ENCODE measurements at places on chromosomes 12 and 14.
A peak's percentile ranks its signal among the peaks of the same experiment; 100 is the strongest.

GRCh38 chr12:58967561-58967960 is 47.3 kb upstream of the LRIG3 start:
- no peak for DNase-seq

- DNase-seq: no peak
These were observed 2.1 kb downstream of the TMEM30B start for GRCh38 chr14:61279082-61279481.

DNA sequence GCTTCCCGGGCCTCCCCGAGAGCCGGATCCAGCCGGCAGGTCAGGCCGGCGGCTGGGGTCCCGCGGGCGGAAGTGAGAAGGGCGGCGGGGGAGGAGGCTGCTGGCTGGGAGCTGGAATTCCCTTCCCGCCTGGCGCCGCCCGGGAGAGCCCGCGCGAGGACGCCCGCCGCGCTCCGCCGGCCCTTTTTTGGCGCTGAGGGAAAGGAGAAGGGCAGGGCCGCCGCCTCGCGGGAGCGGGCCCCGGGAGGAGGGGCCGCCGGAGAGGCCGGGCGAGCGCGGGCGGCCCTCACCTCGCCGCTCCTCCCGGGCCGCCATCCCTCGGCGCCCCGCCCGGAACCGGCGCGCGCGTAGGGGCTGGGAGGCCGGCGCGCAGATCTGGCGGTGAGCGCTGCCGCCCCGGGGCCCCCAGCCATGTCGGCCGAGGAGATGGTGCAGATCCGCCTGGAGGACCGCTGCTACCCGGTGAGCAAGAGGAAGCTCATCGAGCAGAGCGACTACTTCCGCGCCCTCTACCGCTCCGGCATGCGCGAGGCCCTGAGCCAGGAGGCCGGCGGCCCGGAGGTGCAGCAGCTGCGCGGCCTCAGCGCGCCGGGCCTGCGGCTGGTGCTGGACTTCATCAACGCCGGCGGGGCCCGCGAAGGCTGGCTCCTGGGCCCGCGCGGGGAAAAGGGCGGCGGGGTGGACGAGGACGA is at the start of the genes KLHL42 and MANSC4:
Gene KLHL42 (plus strand): TSS at position 314 of the 692 bp plus-strand sequence. CDS start 98 bp downstream, at position 412.
Gene MANSC4 (minus strand): TSS at position 317 of the 692 bp plus-strand sequence. CDS start 8,960 bp downstream, outside the sequence.
- DNase-seq: peak; percentile 77

- no peak for DNase-seq
These were observed 33.5 kb downstream of the DAD1 start for GRCh38 chr14:22555384-22556011.

GRCh38 chr14:90406384-90406798 is 9.6 kb downstream of the CALM1 start:
- no peak for DNase-seq

- peak; percentile 30 for DNase-seq
These were observed 16.3 kb downstream of the ST8SIA1 start for GRCh38 chr12:22318108-22318737.

GRCh38 chr12:13956060-13956590 is 25.3 kb downstream of the GRIN2B start:
- no peak for DNase-seq

GRCh38 chr14:64971491-64971942 is 619 bp downstream of the RAB15 start:
- no peak for DNase-seq

DNA sequence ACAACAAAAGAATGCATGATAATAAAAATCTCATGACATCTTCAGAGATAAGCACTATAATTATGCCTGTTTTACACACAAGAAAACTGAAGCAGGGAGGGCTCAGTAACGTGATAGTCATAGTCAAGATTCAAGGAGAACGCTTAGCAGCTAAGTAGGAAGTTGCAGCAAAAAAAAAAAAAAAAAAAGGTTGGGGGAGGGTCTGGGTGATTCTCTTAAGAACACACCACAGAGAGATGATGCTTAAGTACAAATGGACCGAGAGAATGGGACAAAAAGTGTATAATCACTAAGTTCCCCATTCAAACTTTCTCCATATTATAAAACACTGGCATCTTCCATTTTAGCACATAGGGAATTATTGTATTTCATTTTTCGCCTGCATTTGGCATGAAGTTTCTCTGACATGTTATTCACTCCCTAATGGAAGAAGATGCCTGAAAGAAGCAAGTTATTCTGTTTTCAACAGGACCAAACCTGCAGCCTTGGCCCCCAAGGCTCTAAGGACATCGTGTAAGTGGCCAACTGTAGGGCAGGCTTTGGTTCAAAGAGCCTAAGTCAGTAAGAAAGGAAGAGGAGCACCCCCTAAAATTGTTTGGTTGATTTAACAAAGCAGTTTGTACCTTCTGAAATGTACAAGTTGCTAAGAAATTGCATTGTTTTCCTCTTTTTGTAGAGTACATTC is 142.9 kb upstream of the TMPO start:
- no peak for DNase-seq

DNA sequence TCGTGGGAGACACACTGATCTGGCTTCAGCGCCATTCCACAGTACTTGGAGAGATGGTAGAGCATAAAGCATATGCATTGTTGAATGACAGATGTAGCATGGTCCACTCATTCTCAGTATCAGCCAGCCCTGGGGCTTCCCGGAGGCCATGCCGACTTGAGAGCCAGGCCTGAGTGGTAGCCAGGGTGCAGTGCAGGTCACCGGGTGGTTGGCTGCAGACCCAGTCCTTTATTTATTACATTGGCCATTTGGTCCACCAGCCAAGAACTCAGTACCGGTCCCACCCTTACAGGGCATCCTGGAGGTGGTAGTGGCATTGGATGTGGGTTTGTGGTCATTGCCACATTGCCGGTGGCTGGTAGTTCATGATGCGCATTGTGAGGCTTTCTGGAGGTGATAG is 121.6 kb upstream of the RTL1 start:
- DNase-seq: no peak

- DNase-seq: no peak
These were observed 338.6 kb downstream of the SYT1 start for GRCh38 chr12:79203058-79203647.

DNA sequence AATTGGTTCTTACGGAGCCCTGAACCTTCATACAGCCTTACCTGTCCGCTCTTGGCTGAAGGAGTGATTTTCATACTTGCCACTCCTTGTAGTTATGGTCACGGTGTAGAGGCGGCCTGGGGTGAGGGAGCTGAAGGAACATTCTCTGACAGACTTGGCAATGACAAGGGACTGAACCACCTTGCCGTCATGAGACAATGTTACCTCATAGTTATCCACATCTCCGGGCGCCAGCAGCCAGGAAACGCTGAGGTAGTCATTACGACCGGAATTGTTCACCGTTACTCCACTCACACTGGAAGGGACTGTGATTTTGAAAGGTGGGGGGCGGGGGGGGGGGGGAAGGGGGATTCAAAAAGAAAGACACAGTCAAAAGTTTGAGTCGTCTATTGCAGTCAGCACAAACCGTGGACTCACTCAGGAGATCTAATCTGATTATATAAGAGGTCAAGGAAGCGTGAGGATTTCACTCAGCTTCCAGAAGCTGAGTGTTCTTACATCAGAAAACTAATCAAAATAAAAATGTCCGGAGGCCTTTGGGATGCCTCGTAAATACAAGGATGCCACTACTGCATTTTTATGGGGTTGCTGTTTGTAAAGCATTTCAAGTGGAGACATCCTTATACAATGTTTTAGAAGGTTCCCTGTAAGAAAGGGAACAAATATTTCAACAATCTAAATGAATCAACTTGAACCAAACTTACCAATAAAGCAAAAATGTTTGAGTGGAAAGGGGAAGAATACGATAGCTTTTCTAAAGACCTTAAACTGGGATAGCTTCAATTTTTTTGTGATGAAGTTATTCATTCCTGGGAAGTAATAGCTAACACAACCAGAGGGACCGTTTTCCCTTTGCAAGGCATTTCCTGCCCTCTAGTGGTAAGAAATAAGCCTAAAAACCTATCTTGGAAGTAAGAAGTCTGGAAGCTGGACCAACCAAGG is 60.6 kb downstream of the PTPRB start:
- peak; percentile 49 for DNase-seq

- peak; percentile 5 for DNase-seq
These were observed 17.8 kb upstream of the RPS6KA5 start for GRCh38 chr14:91078095-91078737.

DNA sequence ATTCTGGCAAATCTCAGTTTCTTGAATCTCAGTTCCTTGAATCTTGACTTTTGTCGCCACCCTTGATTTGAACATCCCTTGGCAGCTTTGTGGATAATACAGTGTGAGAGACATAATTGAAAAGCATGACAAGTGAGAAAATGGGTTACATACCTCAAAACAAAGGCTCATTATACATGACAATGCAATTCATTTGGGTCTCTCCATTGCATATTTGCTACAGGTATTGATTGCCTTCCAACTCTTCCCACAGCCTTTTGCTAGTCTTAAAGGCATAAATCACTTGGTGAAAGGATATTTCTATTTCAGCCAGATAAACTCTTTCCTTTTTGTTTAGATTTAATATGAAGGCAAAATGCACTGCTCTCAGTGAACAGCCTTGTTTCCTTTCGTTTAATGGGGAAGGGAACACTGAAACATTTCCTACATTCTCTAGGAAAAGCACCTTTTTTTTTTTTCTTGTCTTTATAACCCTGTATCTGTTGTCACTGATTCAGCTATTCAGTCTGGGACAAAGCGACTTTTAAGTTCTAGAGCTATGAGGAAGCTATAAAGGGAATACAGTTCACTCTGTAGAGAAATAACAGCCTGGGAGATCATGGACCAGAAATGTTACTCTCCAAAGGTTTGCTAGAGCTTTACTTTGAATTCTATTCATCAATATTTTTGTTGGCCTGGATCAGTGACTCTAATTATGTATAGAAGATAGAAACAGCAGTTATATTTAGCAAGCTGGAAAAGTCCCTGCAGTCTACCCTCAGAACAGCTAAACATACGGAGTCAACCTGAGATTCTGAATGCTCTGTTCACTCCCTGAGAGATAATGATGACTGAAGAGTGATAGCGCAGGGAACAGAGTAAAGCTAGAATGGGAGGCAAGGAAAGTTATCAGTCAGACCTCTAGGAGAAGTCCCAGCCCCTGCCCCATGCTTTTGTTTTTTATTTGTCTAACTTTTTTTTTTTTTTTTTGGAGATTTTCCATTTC is 311.4 kb downstream of the RGS6 start:
- DNase-seq: no peak

GRCh38 chr12:5789469-5789968 is 155.5 kb downstream of the ANO2 start:
- DNase-seq: peak; percentile 40

GRCh38 chr12:48686037-48686595 is 4.1 kb upstream of the KANSL2 start:
- no peak for DNase-seq

DNA sequence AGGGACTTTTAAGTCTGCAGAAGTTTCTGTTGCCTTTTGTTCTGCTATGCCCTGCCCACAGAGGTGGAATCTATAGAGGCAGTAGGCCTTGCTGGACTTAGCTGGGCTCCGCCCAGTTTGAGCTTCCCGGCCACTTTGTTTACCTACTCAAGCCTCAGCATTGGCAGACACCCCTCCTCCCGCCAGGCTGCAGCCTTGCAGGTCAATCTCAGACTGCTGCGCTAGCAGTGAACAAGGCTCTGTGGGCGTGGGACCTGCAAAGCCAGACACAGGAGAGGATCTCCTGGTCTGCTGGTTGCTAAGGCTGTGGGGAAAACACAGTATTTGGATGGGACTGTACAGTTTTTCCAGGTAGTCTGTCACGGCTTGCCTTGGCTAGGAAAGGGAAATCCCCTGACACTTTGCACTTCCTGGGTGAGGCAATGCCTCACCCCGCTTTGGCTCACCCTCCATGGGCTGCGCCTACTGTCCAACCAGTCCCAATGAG is 43.7 kb downstream of the CCDC59 start:
- peak; percentile 82 for DNase-seq

DNA sequence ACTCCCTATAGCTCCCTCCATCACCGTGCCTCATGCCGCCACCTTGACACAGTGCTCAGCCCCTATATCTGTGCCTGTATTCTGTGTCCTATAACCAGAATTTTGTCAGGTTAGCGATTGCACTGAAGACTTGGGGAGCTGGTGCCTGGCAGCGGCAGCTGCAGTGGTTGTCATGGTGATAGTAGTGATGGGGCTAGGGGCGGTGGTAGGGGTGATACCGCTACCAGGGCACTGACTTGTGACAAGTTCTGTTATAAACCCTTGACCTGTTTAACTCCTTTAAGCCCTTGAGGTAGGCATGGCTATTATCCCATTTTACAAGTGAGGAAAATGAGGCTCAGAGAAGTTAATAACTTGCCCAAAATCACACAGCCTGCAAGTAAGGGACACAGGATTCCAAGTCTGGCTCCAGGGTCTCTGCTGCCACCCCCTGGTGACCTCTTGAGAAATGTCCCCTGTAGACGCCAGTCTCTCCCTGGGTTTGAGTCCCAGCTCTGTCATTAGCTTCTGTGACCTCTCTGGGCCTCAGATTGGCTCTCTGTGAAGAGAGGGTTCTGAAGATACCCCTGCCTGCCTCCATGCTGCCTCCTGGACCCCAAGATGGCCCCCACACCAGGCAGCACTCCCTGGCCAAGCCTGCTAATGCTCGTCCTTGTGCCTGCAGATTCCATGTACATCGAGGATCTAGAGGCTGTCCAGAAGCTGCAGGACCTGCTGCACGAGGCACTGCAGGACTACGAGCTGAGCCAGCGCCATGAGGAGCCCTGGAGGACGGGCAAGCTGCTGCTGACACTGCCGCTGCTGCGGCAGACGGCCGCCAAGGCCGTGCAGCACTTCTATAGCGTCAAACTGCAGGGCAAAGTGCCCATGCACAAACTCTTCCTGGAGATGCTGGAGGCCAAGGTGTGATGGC is 121.9 kb downstream of the ESRRB start:
- peak; percentile 44 for DNase-seq

GRCh38 chr12:54439521-54440255 is 20.6 kb upstream of the ITGA5 start:
- DNase-seq: peak; percentile 46

GRCh38 chr14:39555749-39556148 is 123.5 kb upstream of the FBXO33 start:
- DNase-seq: no peak

- no peak for DNase-seq
These were observed 3.9 kb downstream of the ANO4 start for GRCh38 chr12:100798286-100799160.

DNA sequence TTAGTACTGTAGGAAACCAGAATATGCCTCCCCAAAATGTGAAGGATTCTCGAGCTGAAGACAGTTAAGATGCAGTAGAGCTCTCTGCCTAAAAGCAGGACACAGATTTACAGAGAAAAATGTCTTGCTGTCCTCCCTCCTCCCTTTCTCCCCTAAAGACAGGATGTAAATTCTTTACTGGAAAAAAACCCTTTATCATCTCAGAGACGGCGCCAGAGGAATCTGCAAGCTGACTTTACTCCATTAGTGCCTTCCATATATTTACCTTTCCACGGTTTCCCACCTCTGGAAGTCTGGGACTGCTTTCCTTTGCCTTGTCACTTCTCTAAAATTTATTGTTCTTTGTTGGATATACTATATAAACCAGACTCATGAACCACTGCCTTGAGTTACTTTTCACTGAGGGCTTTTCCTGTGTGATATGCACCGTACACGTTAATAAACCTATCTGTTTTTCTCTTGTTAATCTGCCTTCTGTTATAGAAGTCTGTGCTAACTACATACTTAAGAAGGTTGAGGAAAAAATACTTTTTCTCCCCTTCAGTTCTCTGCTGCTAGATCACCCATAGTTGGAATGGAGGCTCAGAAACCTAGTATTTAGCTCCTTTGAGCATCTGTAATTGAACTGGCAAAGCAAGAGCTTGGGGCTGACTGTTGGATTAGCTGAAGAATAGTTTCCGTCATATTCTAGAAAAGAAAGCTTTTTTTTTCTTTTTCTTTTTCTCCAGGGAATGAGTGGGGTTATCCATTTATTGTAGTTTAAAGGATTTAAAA is 99.9 kb downstream of the RAD51B start:
- DNase-seq: no peak

GRCh38 chr12:107567876-107568619 is 117.6 kb upstream of the PWP1 start:
- DNase-seq: no peak

GRCh38 chr14:29896354-29896821 is 31.3 kb downstream of the PRKD1 start:
- no peak for DNase-seq

GRCh38 chr14:67513631-67514108 is 19.4 kb upstream of the PLEKHH1 start:
- no peak for DNase-seq

All from ELF-1 (cell line).